ENCODE measurements at places on chromosomes 2 and 18.

DNA sequence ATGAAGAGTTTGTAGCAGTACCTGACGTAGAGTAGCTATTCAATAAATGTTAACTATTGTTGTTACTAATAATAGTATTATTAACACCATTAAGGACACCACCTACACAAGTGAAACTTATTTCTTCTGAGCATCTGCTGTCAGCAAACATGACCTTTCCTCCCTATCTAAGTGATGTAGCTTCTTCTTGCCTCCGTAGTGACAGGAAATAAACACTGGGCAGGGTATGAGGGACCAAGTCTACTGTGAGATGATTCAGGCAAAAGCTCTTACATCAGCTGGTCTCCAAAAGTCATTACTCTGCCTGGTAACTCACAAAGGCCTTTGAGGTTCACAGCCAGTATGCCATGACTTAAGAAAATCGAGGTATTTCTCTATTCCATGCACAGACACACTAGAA, 750.5 kb downstream of the CPS1 start:
- no peak for DNase-seq

DNA sequence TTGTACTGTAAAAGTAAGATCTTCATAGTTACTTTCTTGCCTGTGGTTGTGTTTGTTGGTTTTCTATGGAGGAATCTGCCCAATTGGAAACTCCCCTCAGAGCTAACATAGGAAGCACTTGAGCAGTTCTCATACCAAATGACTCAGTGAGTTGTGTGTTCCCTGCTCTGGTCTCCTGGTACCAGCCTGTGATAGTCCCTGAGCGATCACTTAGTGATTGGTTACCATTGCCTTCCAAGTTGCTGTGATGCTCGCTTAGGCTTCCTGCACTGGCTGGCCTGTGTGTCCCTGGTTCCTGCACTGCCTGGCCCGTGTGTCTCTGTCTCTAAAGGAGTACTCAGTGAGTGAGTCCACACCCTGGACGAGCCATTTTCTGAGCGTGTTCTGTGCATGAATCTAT, 133.0 kb downstream of the MAP4K4 start:
- DNase-seq, result no peak

DNA sequence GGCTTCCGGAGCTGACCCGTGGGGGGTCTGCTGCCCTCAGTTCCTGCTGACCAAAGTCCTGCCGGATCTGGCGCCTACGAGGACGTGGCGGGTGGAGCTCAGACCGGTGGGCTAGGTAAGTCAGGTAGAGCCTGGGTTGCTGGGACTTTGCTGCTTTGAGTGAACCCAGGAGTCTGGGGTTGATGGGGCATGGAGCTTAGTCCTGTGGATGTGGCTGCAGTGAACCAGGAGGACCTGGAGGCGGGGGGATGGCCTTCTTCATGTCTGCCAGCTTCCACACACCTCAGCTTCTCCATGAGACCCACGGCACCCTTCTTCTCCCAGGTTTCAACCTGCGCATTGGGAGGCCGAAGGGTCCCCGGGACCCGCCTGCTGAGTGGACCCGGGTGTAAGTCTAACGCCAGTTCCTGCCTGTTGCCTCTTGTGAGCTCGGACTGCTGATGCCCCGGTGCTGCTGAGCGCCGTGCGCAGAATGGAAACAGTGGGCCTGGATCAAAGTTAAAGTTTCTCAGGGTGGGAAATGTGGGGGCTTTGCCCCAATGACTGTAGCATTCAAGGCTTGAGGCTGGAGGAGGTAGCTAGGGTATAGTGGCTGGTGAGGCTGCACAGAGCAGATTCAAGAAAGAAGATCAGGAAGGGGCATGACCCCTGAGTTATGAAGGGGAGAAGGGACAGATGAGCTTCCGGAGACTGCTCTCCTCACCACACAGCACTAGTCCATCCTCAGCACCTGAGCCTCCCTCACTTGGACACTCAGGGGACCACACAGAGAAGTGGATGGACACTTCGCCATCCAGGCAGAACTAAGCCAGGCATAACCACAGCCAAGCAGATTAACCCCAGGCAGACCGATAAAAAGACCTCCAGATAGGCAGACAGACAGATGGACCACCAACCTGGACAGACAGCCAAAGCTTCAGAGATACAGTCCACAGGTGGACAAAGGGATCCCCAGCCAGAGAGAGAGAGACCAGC, 17.3 kb downstream of the PTPN18 start:
- DNase-seq, result no peak

- no peak for DNase-seq
Measured at GRCh38 chr18:37779220-37779619, 213.6 kb upstream of the CELF4 start.

DNA sequence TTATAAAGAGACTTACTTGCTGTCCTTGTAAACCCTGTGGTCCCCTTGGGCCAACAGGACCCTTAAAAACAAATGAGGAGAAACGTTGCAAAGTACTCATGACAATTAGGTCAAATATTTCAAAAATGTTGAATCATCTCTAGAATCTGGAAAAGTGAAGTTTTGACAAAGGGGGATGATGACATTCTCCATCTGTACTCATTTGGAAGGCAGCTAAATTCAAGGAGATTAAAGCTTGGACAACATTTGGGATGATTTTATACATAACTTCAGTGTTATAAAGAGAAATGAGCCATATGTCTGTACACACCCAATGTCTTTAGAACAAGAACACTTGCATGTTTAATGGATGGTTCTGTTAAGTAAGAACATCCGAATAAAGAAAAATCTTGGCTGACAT, 92.9 kb downstream of the COL5A2 start:
- DNase-seq, result no peak

DNA sequence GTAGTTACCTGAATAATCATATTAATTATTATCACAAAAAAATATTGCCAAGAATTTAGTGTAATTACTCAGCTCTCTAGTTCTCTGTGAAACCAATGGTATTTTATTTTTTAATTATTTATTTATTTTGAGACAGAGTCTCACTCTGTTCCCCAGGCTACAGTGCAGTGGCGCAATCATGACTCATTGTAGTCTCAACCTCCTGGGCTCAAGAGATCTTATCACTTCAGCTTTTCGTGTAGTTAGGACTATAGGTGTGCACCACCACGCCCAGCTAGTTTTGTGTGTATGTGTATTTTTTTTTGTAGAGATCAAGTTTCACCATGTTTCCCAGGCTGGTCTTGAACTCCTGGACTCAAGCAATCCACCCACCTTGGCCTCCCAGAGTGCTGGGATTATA, 440.4 kb upstream of the CDH20 start:
- DNase-seq, result peak; percentile 11

- no peak for DNase-seq
Measured at GRCh38 chr2:235573331-235574221, 79.7 kb downstream of the AGAP1 start.

- DNase-seq, result no peak
Measured at GRCh38 chr2:190663348-190663747, 14.5 kb downstream of the NAB1 start.

- DNase-seq, result no peak
Measured at GRCh38 chr18:45713239-45713638, 10.7 kb upstream of the SLC14A1 start.

DNA sequence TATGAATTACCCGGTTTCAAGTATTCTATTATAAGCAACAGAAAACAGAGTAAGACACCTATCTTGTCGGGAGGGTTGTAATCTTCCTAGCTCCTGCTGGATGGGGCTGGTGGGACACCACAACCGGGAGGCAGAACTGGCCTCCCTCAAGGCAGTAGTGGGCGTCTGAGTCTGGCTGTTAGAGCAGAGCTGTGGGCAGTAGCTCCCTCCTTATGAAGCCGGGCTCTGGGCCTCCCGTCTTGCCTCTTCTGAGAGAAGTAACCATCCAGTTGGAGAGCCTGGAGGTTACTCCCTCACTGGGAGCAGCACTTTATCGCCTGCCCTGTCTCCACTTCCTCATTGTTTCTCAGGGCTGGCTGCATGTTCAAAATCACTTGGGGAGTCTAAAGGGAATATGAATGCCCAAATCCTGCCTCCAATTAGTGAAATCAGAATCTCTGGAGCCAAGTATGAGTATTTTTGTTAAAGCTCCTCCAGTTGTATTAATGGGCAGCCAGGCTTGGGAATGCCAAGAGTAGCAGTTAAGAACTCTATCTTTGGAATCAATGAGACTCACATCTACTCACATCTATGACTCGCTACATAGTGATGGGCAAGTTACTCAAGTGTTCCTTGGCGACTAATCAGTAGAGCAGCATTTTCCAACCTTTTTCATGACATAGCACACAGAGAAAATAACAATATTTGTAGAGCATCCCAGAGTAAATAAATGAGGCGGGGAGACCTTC, 27.3 kb upstream of the NRP2 start:
- no peak for DNase-seq

DNA sequence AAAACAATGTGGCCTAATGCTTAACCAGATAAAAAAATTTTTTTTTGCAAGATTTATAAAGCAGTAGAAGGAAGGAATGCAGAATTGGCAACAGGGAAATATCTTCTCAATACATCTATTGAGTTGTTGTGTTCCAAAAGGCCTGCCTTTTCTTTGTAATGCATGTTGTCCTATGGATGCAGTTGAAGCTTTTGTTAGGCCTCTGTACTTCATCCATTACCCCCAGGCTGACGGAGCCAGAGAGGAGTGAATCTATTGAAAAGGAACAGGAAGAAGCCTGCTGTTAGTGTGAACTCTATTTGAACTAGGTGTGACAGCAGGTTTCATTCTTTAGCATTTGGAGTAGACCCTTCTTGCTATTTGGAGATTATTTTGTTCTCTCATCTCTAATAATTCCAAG, 56.5 kb downstream of the MTX2 start:
- DNase-seq, result no peak

DNA sequence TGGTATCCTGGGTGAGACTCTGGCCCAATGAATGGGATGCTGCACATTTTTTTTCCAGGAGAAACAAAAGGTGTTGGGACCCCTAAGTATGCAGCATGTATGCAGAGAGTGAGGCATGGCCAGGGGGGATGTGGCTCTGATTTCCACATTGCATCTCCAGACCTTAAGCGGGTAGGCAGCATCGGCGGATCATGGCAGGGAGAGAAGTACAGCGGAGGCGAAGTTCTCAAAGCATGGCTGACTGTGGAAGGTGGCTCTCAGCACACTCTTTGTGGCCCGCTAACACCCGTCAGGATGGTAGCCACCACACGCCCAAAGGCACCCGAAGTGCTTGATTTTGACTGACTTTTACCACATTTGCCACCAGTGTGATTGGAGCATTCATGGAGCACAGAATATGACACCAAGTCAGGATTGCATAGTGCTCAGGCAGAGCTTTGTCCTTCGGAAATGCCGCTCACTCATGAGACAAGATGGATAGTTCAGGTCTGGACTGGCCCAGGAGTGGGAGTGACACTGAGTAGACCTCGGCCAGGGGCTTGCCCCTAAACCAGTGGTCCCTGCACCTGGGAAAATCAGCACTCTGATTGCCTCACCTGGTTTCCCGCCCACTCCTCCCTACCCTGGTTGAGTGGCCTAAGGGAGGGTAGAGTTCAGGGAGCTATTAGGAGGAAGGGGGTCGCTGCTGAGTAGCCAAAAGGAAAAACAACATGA, 14.2 kb downstream of the INPP4A start:
- no peak for DNase-seq

DNA sequence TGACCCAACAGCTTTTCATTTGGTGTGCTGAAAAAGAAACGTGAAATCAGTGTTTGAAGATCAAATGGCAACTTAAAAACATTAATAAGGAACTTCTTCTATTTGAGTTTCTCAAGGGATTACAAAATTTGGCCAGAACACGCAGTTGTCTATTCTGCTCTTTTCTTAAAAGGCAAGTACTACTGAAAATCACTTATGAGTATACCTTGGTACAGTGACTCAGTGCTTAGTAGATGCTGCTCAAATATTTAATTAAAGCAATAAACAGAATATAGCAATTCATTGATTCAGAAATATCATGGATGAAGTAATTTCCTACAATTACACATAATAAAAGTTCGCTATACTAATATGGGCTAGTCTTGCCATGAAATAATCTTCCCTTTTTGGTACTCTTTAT, 38.2 kb upstream of the MCM6 start:
- no peak for DNase-seq

DNA sequence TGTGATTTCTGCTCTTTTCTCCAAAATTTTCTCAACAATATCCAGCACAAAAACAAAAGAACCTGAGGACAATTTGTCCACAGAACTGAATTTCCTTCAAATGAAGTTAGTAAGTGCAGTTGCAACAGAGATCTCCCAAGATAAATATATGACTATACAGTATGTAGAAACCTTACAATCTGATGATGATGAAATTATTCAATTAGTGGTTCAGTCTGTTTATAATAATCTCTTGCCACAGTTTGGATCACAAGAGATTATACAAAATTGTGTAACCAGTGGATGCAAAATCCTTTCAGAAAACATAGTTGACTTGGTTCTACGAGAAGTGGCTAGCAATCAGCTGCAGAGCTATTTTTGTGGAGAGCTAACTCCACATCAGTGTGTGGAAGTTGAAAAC, 68.7 kb downstream of the FSIP2 start:
- no peak for DNase-seq

GRCh38 chr2:7879483-7879835, 802.4 kb upstream of the ID2 start:
- no peak for DNase-seq

DNA sequence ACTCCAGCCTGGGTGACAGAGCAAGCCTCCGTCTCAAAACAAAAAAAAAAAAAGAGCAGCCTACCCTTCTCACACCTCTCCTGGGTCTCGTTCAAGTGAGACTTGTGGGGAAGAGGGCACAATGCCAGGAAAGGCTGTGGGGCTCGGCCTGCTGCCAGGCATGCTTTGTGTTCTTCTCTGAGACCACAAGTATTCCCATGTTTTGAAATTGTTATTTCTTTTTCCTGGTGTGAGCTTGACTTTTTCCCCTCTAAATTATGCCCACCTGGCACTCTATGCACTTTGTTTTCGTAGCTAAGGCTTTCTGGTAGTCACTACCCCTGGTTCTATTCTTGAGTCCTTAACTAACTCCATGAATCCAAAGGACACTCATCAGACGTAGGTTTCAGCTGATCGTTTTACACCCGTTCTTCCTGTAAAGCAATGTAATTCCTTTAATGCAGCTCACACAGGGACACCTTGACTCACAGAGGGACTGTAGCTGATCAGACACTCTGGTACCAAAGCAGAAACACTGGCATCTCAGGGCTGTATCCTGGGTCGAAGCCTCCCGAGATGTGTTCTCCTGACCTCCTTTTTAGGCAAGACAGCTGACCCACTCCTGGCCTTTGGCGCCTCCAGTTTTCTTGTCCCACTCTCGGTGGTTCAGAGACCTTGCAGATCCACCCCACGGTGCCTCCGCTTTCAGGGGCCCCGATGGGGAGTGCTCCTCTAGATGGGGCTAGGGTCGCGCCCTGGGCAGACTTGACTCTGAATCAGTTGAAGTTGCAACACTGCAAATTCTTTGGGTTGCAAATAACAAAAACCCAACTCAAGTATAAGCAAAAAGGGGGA, 193.3 kb upstream of the AGAP1 start:
- DNase-seq, result peak; percentile 47

GRCh38 chr2:211762479-211762878, 776.1 kb downstream of the ERBB4 start:
- DNase-seq, result no peak
